ENCODE measurements at places on chromosomes 12 and 14.

DNA sequence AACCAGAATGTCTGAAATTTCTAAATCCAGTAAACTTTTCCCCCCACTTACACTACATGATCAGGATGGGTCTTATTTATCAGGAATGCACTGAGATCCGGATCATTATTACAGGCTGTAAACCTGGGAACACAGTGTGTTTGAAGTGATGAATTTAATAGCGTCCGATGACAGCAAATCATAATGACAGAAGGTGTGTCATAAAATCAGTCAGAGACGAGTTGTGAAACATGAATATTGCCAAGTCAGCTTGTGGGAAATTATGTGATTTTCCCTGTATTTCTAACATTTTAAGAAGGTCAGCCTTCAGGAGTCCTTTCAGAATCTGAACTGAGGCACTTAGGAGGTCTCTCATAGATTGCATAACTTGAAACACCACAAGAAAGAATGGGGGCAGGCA, 36.7 kb downstream of the RERG start:
- no peak for DNase-seq

GRCh38 chr12:33654313-33654712, 214.7 kb upstream of the SYT10 start:
- no peak for DNase-seq

DNA sequence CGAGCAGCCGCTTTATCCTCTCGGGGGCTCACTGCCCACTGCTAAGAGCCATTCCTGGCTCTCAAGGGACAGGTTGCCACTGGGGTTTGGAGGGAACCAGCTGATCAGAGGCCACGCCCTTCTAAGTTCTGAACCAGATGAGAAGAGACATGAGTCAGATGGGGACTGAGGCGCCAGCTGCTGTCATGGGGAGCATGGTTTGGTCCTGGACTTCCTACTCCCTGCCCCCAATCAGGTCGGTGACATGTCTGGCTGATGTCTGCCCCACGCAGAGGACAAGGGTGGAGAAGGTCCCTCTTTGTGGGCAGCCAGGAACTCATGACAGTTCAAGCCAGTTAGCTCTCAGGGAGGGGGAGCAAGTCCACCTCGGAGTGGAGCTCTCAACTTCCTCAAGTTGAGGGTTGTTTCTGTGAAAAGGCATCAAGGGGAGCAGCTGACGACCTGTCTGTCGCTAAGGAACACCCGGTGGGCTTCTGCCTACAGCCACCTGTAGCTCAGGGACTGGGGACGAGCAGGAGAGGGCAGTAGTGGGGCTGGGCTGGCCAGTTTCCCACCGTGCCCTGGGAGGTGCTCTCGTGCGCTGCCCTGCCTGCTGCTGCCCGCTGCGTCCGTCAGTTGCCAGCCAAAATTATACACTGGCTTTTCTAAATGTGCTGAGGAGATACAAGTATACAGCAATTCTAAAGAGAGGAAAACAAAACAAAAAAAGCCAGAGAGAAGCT, 20.5 kb downstream of the PSMC1 start:
- peak; percentile 37 for DNase-seq

DNA sequence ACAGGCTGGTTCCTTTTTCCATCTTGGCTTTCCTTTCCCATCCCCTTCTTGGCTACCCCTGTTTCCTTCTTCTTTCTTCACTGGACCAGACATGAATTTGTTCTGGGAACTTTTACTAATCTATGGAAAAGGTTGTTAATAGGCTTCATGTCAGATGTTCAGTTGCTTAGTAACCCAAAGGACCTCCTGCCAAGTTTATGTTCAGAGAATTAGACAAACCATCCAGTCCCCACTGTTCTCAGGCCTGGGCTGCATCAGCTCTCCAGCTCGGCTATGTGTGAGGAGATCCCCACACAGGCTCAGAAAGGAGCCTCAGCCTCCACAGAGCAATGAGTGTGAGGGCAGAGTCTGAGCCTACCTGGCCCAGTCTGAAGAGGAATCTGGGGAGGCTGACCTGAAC, 78.0 kb downstream of the AKAP6 start:
- DNase-seq = no peak

GRCh38 chr14:77531071-77531470, 32.5 kb upstream of the ISM2 start:
- DNase-seq = no peak

- DNase-seq = no peak
Measured at GRCh38 chr12:84435682-84436081, 476.9 kb downstream of the SLC6A15 start.

DNA sequence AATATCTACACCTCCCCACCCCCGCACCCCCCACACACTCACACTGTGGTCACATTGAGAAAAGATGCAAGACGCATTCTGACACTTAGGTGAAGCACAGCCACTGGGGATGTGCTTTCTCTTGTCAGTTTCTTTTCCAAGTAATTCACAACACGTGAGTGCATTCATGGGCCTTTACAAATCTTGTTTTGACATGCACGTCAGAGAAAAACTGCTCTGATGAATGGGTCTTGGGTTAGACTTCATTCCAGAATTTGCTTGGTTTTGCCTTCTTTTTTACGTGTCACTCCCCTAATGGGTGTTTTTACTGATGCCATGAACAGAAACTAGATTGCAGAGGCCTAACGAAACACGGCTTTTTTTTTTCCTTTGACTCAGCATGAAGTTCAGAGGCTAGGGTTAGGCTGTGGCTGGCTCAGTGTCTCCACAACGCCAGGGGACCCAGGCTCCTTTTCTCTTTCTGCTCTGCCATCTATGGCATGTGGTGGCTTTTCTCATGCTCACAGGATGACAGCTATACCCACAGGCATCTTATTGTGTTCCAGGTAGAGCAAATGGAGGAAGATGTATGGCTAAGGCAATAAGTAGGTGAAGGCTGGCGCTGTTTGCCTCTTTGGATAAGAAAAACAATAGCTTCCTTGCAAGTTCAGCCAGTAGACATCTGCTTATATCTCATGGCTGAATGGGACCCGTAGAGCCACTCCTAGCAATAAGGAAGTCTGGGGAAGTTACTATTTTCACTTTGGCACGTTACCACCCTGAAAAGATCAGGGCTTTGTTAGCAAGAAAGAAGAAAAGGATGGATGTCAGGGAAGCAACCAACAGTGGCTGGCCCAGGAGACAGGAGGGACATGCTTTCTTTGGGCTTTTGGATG, 253.3 kb downstream of the SLC15A4 start:
- DNase-seq = no peak

DNA sequence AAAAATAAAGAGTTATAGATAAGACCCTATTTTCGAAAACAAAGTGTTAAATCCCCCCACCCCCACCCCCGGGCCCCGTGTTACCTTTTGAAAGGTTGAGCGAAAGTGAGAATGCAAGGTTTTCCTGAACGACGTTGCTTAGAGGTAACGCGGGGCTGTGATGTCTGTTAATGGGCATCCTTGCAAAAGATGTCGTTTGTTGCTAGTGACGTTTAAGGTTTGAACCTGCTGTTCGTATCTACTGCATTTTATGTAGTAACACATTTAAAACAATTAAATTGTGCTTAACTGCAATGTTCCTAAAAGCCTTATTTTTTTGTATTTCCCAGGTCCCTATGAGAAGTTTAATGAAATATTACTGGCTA, 1.2 kb downstream of the CPSF6 start:
- no peak for DNase-seq

DNA sequence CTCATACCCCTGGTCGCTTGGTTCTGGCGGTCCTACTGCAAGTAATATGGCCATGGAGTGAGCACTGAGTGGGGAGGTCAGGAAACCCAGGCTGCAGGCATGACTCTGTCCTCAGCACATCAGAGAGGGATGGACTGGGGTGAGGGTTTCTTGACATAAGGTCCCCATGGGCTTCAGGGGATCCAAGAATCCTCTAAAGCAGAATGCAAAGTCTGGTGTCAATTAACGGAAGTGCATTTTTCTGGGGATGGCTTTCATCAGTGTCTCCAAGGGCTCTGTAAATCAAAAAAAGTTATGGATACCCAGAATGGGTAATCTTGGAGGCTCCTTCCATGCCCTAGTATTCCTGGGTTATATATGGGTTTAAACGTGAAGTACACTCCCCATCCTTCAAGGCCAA, 3.7 kb downstream of the FIGNL2 start:
- no peak for DNase-seq

- no peak for DNase-seq
Measured at GRCh38 chr14:52400846-52401245, 86.7 kb downstream of the PTGER2 start.

GRCh38 chr14:103156651-103157378, 33.6 kb downstream of the TNFAIP2 start:
- DNase-seq = no peak

- no peak for DNase-seq
Measured at GRCh38 chr14:93729993-93730392, 58.3 kb downstream of the PRIMA1 start.

- DNase-seq = peak; percentile 49
Measured at GRCh38 chr12:31226639-31227038, 99.3 kb downstream of the SINHCAF start.

GRCh38 chr12:106138633-106139421, at the start of gene NUAK1:
TSS of gene NUAK1 (minus strand) at chr12:106138954. CDS start at chr12:106138653, 301 bp downstream.
- DNase-seq = no peak

GRCh38 chr14:55746558-55746957, 166.6 kb downstream of the KTN1 start:
- no peak for DNase-seq

DNA sequence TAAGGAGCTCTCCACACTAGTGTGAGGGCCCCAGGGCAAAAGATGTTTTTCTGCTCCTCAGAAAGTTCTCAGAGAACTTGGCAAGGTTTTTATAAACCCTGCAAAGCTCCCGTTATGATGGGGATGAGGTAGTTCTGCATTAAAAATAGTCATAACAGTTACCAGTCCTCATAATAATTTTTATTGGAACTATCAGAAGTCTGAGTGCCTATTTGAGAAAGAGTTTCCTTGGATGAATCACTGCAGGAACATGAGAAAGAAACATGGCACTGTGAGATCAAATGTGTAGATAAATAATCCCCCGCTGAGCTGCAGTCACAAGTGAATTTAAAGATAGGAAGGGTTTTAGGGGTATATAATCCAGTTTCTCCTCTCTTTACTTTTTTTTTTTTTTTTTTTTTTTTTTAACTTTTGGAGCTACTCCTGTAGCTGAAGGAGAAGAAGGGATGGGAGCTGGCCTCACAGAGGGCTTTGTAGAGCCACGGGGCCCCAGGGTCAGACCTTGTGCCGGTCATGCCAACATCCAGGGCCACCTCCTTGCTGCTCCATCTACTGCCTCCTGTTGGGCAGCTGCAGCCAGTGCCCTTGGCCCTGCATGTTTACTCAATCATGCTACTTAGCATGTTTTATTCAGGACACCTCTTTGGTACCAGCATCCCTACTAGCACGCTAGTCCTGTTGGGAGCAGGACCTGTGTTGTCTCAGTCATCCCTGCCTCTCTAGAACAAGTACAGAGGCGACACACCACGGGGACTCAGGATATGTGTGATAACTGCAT, 39.5 kb downstream of the EVL start:
- no peak for DNase-seq

DNA sequence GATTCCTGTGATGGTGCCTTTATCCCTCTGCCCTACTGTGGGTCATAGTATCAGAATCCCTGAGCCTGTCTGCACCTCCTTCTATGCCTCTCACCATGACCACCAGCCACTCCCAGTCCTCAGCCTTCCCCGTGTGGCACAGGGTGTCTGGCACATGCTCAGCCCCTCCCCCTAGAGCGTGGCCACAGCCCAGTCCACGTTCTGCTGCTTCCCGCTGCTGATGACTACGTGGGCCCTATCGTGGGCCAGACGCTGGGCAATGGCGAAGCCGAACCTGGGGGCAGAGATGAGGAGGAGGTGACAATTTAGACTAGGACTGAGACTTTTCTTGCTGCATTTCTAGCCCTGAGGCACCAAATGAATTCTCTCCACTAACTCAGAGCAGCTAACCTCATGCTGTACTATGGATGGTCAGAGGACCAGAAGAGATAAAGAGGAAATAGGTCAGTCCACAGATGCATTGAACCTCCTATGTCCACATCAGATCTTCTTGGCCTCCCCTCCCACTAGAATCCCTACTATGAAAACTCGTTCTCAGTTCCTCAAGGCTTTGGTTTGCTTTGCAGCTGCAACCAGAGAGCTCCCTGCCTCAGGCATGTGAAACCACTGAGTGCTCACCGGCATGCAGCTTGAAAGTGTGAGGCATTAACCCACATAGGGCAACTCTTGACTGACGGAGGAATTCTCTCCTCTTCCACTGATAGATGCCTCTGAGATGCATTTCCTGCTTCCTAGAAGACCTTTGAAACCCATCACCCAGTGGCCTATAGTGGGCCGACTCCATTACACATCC, 126.3 kb upstream of the DHRS4 start:
- no peak for DNase-seq

DNA sequence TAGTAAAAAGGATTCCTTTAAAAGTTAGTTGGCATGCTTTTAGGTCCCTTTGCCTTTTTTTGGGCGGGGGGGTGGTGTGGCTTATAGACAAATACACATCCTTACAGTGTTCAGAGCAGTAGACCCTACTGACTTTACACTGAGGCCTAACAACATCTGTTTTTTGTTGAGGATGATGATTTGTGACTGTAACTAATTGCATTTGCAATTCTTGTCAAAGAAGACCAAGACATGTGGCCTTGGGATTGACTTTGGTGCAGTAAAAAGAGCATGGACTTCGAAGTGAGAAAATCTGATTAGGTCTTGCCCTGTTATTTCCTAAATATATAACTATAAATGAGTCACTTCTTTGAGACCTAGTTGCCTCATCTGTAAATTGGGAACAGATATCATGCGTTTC, 77.3 kb downstream of the TRHDE start:
- no peak for DNase-seq

GRCh38 chr12:78028426-78028825, 197.7 kb downstream of the NAV3 start:
- DNase-seq = no peak

- DNase-seq = no peak
Measured at GRCh38 chr12:90090929-90091651, 382.5 kb upstream of the ATP2B1 start.

DNA sequence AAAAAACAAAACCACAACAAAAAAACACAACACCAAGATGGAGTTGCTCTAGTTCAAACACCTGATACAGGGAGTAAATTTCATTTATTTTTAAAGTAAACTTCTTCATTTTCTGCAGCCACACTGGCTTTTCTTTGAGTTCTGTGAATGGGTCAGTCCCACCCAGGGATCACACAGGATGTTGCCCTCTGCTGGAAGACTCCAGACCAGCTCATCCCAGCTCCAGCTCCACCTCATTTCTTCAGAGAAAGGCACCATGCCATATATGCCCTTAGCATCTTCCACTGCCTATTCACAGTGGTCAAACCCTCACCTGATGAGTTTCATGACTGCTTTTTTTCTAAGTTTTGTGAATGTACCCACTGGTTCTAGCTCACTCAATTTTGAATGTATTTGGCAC, 8.0 kb downstream of the GLIPR1 start:
- DNase-seq = no peak

- DNase-seq = no peak
Measured at GRCh38 chr12:76199808-76200207, 115.3 kb upstream of the NAP1L1 start.

Measured in vagina (tissue), 2 donors.